ENCODE measurements at places on chromosomes 5 and 9. TPM values are rescaled to one million over a fixed set of nuclear protein-coding genes. Genes with fewer than 3 reads are reported as not detected.

ARRDC3 gene
- total RNA-seq = 425 TPM

XRCC4 gene
- total RNA-seq = 11.8 TPM

CARTPT gene
- total RNA-seq = not detected

PCDHA1 gene
- not detected for total RNA-seq

SARDH gene
- 9.6 TPM for total RNA-seq

OTP gene
- not detected for total RNA-seq

PAEP gene
- total RNA-seq = not detected

All from regular cardiac myocyte (primary cell).